ENCODE measurements at places on chromosomes 5 and 9.

GRCh38 chr9:37100741-37101140, 19.6 kb upstream of the ZCCHC7 start:
- DNase-seq = no peak

GRCh38 chr9:93132946-93133680, 938 bp downstream of the NINJ1 start:
- no peak for DNase-seq

DNA sequence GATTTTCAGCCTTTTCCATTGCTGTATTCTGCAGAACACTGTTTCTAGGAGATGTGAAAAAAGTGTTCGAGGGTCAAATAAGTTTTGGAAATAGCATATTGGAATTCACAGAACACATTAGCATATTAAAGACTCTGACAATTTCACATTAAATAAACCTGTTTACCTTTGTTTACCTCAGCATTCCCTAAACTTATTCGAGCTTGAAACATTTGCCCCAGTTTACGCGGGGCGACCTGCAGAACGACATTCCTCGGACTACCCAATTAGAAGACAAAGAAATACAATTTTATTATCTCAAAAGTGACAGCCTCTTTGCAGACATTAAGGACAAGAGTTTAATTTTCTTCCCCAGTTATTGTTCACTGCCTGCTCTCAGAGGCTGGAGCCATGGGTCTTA, 110.3 kb upstream of the NFIB start:
- DNase-seq = no peak

GRCh38 chr5:139263536-139263935, 30.0 kb upstream of the MATR3 start:
- no peak for DNase-seq

DNA sequence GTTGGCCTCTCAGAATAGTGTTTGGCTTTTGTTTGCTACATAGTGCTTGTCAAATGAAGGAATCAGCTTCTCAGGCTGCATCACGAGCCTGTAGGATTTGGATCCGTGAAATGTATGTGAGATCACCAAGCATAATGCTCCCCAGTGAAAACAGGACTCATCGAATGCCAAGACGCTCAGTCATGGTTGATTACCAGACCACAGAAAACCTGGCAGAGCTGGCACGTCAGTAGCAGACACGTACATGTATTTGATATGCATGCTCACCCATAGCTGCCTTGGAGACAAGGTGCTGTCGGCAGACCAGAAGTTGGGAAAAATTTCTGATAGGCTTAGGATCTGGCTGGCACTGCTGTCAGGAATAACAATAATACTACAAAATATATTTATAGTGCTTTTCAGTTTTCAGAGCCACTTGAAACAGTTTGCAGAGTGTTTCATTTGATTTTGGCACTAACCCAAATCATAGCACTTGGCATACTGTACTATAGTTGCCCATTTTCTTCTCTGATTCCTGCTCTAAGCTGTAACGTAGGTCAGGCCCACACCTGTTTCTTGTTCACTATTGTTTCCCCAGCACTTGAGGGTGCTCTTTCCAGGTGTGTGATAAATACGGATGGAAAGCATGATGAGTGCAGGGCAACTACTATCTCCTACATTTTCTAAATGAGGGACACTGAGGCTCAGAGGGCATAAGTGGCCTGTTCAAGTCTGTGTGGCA, 226.1 kb downstream of the NR3C1 start:
- no peak for DNase-seq

DNA sequence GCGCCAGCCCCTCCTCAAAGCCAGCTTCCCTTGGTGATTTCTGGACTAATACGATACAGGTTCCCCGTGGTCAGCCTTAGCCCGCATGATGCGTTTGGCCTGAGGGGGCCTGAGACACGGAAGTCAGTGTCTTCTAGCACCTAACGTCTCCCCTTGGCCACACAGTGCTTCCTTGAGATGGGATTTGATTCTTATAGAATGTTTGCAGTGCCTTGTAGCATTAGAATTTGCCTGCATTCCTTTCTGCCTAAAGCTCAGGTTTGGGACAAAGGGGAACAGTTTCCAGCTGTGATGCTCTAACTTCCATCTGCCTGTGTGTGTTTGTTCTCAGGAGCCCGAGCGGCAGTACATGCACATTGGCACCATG, 34.4 kb downstream of the CFAP90 start:
- DNase-seq = no peak

DNA sequence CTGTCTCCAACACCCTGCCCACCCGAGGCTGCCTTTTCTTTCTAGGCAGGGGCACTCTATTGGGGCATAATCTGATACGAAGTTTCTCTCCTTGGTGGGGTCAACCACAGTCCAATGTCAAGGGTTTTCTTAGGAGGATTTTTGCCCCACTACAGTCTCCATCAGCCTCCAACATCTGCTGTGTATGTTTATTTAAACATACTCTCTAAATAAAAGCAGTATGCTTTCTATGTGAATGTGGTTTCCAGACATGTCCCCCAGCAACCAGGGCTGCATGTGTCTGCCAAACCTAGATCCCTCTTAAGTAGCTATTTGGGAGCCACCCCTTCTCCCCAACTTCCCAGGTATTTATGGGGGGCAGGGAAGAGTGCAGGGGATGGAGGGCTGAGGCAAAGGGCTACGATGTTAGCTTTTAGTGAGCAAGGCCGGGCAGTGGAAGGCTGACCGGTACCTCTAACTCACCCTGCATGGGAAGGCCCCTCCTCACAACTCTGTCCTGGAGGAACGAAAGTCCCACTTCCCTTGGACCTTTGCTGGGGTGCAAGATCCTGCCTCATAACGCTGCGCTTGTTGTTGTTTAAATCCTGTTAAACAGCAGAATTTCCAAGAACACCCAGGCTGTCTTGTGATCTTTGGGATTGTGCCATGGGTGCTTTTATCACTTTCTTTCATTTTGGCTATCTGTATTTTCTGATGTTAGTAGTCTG, 75.4 kb downstream of the NREP start:
- DNase-seq = no peak

DNA sequence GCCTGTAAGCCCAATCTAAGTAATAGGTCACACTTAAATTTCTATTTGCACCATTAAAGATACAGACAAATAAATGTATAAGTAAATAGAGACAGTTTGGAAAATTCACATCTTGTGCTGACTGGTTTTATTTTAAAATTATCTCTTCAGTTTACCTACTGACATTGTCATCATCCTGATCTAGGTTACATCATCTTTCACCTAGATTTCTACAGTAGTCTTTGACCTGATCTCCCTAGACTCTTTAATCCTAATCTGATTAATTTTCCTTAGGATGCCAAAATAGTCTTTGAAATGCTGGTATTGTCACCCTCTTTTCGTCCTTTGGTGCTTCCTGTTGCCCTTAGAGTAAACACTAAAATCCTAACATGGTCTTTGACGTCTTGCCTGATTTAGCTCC, 43.9 kb downstream of the NDUFS4 start:
- no peak for DNase-seq

GRCh38 chr5:60685028-60685427, 14.9 kb downstream of the DEPDC1B start:
- no peak for DNase-seq

DNA sequence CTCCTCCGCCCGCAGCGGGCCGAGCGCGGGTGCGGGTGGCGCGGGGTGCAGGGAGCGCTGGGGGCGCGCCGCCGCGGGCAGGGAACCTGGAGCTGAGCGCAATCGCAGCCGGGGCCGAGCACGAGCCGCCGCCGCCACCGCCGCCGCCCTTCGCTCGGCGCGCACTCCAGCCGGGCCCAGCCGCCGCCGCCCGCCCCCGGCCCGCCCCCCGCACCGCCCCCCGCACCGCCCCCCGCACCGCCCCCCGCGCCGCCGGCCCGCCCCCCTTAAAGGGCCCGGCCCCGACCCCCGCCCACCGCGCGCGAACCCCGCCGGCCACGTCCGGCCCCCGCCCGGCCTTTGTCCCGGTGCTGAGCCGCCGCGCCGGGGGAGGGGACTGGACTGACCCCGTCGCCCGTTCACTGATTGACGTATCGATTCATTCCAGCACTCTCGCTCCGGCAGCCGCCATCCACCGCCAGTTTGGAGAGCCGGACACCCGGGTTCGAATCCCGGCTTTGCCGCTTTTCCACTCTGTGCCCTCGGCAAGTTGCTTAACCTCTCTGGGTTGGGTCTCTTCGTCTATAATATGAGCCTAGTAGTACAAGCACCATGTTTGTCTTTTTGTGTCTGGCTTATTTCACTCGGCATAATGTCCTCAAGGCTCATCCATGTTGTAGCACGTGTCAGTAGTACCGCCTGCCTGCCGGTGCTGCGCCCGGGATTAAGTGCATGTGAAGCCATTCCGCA, at the start of gene SH3PXD2B:
Gene SH3PXD2B (minus strand): TSS at position 168 of the 729 bp plus-strand sequence. CDS start 173 bp downstream, outside the sequence.
- DNase-seq = peak; percentile 60

GRCh38 chr5:128036950-128037349, 46.6 kb upstream of the SLC12A2 start:
- no peak for DNase-seq

DNA sequence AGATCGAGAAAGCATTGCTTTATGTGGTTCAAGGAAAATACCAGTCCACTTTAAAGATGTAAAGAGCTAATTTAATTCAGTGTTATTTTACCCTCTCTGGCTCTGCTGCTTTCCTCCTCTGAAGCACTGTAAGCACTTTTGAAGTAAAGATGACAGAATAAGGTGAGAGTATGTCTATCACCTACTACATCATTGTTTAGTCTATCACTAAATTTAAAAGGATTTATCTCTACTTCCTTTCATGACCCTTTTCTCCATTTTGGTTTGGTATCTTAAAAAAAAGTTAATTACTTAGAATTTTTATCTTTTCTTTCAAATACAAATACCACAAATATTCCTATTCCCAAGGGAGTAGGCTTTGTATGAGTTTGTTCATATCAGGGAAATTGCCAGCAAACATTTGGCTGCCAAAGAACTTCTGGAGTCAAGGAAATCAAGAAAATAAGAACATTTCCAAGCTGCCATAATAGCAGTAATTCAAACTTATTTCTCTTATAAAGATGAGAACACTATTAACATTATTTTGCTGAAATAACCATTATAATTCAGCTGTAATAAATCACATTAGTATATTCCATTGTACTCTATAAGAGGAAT, 77.8 kb downstream of the SLC38A9 start:
- no peak for DNase-seq

DNA sequence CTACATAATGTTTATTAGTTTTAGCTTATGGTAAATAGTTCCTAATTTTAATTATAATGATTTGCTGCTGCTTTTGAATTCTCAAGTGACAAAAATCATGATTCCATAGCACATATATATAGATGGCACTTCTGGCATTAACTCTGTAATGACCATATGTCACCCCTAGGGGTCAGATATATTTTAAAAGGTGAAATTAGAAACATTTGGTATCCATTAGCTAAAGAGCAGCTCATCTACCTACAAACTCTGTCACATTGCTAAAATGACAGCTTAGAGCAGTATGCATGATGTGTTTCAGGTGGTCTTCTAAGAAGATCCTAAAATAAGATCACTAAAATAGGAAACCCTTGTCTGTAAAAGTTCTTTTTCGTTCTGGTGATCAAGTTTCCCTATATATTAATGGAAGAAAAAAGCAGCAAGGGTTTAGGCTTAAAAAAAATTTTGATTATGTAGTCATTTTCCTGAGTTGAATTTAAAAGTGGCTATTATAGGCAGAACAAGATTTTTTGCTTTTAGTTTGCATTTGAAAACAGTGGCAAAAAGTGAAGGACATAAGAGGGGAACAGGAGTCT, 157.7 kb upstream of the POU5F2 start:
- DNase-seq = no peak

DNA sequence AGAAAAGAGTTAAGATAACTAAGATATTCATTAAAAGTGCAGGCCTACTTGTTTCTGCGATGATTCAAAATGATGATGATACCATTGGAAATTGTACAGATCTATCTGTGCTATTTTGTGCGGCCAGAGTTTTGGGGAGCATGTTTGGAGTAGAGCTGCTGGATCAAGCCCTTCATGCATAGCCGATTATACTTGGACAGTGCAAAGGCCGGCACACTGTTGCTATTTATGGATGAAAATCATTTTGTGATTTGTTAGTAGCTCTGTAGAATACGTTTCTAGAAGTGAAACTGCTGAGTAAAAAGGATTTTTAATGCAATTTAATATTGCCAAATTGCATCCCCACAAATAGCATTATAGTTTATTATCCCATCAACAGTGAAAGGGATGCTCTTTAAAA, 82.1 kb upstream of the NMUR2 start:
- no peak for DNase-seq

DNA sequence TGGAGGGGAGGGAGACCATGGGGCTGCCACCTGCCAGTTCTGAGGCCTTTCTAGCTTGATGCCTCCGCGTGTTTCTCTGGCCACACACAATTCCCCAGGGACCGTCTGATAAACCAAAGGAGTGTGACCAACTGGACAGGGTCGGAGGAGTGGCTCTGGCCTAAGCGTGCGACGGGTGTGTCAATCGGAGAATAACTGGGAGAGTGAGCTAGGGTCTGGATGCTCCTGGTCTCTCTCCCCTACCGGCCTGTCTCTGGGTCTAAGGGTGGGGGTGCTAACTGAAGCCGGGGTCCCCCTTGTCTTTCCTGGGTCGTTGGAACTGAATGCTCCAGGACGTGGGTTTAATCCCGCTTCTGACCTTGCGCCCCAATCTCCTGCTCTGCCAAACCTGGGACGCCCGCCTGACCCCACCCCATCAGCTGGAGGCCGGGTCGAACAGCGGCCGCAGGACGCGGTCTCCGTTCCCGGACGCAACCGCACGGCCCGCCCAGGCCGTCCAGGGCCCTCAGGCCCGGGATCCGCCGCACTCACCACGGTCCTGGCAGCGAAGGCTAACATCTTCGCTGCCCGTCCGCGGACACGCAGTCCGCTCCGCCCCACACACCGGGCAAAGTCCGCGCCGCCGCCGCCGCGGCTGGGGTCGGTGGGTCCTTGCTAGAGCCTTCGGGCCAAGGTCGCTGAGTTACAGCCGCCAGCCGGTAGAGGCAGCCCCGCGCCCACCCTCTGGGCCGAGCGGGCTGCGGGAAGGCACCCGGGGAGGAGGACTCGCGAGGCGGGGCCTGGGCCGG, 447 bp downstream of the CRAT start:
- DNase-seq = no peak
